ENCODE measurements at places on chromosomes 12 and 14.

DNA sequence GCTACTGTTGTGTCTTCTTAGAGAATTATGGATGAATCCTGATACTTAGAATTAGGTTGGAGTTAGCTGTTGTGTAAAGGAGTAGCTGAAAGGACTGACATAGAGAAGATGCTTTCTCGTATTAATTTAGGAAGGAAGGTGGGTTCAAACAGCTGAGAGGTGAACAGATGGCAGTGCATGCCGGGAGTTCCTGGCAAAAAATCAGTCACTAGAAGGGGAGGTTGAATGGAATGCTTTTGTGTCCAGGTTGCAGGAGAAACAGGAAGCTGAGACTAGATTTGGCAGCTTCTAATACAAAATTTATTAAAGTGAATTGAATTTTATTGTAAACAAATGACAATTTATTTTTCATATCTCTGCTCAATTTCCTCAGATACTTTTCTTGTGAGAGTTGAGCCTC, 70.8 kb downstream of the BTG1 start:
- no peak for DNase-seq

DNA sequence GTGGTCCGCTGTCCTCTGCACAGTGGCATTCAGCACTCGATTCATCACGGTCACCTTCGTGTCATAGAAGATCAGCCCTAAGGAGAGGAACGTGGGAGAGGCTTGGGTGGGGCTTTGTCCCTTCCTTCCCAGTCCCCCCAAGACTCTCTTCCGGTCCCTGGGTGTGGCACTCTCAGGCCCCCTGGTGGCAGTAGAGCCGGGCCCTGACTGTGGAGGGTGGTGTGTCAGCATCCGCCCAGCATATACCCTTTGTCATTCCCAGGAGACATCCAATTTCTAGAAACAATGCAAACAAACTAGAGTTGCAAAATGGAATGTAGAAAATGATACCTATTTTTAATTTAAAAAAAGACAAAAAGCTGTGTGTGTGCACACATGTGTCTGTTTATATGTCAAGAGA, 45.0 kb downstream of the TRAFD1 start:
- DNase-seq: no peak

- no peak for DNase-seq
These were observed 125.3 kb upstream of the PRMT8 start for GRCh38 chr12:3365463-3366411.

DNA sequence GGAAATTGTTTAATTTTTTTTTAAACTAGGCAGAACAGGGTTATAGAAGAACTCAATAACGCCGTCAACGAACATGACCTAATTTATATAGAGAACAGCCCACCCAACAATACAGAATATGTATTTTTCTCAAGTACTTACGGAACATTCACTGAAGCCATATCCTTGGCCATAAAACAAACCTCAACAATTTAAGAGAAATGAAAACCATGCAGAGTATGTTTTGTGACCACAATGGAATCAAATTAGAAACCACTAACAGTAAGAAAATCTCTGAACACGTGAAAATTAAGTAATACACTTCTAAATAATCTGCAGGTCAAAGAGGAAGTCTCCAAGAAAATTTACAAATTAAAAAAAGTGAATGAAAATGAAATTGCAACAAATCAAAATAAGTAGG, 9.4 kb downstream of the SART3 start:
- peak; percentile 76 for DNase-seq

- no peak for DNase-seq
These were observed 18.0 kb upstream of the YARS2 start for GRCh38 chr12:32773691-32774090.

- DNase-seq: no peak
These were observed 145.7 kb downstream of the GALC start for GRCh38 chr14:87847216-87847755.

DNA sequence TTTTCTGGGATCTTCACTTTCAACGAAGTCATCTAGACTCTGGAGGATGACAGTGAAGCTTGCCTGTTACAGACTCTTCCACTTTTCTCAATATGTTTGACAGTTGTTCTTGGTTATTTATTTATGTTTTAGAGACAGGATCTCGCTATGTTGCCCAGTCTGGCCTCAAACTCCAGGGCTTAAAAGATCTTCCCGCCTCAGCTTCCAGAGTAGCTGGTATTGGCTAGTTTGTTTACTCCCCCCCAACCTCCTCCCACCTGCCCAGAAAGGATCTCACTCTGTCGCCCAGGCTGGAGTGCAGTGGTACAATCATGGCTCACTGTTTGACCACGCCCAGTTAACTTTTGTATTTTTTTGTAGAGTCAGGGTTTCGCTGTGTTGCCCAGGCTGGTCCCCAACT, 3.3 kb downstream of the SPATS2 start:
- no peak for DNase-seq

DNA sequence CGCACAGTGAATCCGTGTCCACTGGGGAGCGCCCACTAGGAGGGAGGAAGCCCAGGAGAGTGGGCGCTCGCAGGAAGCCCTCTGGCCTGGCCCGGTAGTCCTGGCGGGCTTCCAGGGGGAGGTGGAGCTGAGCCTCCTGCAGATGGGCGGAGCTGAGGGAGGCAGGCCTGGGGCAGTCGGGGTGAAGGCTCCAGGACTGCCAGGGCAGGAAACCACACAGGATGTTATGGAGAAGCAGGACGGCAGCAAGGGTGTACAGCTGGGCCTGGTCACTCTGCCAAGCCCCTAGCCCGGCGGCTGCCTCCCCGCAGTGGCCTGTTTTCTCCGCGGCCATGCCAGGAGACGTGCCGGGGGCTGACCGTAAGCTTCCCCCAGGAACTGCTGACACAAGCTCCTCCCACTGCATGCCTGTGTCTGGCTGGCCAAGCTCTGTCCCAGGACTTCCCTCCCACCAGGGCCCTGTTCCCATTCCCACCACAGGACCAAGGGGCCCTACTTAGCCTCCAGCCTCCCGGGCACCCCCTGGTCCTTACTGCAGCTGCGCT, 143.4 kb upstream of the C14orf180 start:
- peak; percentile 1 for DNase-seq

DNA sequence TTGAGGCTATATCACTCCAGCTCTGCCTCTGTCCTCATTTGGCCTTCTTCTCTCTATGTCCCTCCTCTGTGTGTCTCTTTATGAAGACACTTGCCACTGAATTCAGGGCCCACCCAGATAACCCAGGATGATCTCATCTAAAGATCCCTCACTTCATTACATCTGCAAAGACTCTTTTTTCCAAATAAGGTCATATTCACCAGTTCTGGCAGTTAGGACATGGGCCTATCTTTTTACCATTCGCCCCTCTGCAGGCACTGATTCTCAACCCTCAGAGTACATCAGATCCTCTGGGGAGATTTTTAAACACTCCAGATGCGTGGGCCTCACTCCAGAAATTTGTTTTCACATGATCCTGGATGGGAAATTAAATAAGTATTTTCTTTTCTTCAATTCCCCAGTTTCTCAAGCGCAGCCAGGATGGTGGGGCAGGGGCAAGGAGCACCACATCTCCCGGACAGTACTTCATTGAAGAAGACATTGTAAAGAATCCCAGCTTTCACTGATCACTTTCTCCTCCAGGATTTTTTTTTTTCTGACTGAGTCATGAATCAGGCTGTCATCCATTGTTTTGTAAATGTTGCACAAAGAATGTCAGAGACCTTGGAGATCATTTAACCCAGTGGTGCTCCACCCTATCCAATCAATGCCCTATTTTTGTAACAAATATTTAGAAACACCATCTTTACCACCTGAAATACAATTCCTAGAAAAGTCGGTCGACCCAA, 27.4 kb downstream of the CRACR2A start:
- no peak for DNase-seq

GRCh38 chr12:67601126-67601525, 47.4 kb upstream of the DYRK2 start:
- no peak for DNase-seq

Measured in astrocyte of the cerebellum (primary cell).